ENCODE measurements at places on chromosomes 6 and 20.

DNA sequence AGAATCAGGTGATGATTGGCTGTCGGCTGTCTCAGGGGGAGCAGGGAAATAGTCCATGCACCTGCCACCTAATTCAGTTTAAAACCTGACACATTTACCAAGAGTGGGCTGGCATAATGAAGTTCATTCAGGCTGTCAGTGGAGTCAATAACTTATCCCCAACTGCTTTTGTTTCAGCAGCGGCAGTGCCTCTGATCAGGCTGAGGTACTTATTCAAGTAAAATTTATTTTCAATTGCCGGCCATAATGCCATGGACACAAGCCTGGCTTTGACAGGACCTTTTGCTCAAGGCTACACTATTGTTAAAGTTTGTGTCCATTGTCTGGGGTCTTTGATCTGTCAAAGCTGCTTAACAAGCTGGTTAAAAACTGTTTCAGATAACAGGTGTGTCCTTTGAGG is 20.6 kb downstream of the OLIG3 start:
- DNase-seq = no peak

GRCh38 chr6:73728548-73729205 is 32.7 kb downstream of the CD109 start:
- DNase-seq = no peak

DNA sequence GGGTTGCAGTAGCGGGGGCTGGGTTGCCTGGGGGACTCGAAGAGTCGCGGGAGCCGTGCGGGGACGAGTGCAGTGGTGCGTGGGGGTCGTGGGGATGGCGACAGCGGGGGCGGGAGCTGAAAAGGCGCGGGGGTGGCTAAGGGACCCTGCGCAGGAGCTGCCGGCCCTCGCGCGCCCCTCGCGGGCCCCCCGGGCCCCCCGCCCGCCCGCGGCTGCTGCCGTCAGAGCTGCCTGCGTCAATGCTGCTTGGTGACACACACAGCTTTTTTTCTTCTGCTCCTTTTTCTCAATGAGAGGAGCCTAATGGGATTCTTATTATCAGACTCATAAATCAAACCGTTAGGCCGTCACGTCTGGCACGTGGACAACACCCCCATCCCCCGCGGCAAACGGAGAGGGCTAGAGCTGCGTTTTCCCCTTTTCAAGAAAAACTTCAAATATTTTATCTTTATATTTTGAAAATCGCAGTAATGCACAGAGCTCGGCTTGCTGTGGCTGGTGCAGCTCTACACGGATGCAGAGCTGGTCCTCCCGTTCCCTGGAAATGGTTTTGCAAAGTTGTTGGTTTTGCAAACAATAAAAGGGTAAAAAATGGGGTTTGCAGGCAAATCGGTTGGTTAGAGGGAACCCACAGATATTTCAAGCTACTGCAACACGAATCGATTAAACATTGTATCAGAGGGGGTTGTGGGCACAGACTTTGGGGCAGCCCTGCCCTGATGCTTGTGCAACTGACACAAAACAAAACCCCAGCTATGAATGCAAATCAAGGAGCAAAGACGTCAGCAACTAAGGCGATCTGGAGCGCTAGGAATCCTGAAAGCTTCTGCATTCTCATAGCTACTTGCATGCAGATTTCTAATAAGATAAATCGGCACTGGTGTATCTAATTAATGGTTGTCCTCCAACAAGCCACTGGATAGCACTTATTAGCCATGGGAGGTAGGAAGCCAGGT is 161.4 kb downstream of the TBXT start:
- no peak for DNase-seq

DNA sequence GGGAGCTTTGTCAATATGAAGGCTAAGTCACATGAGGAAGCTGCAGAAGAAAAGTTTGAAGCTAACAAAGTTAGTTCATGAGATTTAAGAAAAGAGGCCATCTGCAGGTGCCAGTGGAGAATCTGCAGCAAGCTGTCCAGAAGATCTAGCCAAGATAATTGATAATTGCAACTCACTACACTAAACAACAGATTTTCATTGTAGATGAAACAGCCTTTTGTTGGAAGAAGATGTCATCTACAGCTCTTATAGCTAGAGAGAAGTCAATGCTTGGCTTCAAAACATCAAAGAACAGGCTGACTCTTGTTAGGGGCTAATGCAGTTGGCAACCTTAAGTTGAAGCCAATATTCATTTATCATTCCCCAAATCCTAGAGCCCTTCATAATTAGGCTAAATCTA is 83.7 kb downstream of the RIN2 start:
- no peak for DNase-seq

DNA sequence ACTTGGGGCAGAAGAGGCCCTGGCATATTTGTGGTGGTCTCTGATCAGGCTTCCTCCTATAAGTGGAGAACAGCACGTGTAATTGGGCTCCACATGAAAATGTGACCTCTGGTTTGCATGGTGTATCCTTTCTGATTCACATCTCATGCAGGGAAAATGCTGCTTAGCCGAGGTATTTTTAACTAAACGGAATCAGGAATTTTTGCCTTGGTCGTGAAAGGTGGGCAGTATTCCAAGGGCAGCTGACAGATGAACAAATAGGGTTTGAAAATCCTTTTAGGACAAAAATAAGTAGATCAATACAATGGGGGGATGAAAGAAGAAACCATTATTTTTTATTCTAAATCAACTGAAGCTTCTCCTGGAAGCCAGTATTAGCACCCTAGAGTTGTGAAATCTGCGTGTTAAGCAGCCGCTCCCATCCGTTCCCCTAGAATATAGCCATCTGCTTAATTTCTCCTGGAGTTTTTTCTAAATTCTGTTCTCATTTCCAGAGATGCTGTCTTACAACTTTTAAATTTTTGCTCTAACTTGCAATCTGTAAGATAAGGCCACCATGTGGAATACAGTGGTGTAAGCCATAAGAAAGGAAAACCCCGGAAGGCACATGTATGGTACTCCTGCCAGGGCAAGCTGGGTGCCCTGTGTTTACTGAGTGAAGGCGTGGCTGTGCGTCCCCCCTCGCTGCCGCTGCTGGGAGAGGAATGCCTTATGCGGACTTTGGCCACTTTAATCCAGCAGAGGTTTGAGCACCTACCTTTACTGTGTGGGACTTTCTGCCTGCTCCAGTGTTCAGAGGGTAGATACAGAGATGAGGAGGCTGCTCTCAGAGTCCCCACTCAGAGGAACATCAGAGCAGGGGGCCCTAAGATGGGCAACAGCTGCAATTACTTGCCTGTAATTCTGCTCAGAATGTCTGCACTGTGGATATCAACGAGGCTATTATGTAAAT is 52.4 kb downstream of the SYNJ2 start:
- DNase-seq = no peak

GRCh38 chr6:111427341-111428116 is 55.5 kb downstream of the REV3L start:
- DNase-seq = no peak

- no peak for DNase-seq
Observed at GRCh38 chr20:46488451-46488850, 24.9 kb downstream of the ZNF334 start.

DNA sequence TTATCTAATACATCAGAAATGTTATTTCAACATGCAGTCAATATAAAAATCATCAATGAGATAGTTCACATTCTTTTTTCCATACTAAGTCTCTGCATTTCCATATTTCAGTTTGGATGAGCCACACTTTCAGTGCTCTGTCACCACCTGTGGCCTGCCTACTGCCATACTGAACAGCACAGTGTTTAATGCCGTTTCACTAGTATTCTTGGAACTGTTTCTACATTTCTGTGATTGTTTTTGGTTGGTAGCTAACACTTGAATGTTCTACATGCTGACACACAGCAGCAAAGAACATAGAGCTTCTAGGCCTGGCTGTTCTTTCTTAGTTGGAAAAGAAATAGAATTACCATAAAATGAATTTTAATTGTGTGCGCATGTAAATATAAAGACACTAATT is 61.4 kb upstream of the KIF25 start:
- DNase-seq = no peak

- DNase-seq = no peak
Observed at GRCh38 chr6:20939161-20939775, 405.0 kb downstream of the CDKAL1 start.

DNA sequence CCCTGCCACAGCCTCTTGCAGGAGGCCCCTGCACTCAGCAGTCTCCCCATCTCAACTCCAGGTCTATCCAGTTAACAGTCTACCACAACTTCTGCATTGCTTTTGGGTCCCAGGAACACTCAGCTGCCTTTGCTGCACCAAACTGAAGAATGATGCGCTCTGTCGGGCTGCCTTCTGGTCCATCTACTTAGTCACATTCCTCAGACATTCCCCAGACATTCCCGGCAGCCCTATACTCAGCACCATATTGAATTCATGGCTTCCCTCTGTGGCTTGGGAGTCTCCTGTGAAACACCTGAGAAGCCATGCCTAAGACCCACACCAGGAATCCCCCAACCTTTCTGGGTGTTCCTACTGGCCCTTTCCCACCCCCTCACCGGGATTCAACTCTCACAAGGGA is 99.6 kb upstream of the COL21A1 start:
- DNase-seq = no peak

DNA sequence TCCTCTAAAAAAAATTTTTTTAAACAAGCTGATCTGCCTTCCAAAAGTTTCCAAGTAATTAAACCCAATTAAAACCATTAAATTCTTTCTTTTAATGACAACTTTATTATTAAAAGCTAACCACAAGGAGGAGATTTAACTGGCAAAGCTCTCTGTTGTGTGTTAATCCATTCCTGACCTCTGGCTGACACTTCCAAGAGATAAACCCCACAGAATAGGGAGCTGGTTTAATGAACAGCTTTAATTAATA is 230.8 kb downstream of the EYA2 start:
- no peak for DNase-seq

GRCh38 chr6:142297996-142298753 is 3.6 kb upstream of the ADGRG6 start:
- DNase-seq = no peak

Measured in esophagus squamous epithelium (tissue), 5 donors.